ENCODE measurements at places on chromosomes 16 and 17.

- no peak for DNase-seq
These were observed at the start of gene TMEM204 for GRCh38 chr16:1533443-1533951. TSS of gene TMEM204 (plus strand) at chr16:1533666. CDS start at chr16:1534276, 610 bp downstream.

GRCh38 chr16:17318238-17318637 is 152.5 kb downstream of the XYLT1 start:
- DNase-seq: no peak

GRCh38 chr16:65681406-65681805 is 559.5 kb upstream of the CDH11 start:
- no peak for DNase-seq

- peak; percentile 67 for DNase-seq
These were observed 20.1 kb upstream of the MLYCD start for GRCh38 chr16:83878838-83879237.

DNA sequence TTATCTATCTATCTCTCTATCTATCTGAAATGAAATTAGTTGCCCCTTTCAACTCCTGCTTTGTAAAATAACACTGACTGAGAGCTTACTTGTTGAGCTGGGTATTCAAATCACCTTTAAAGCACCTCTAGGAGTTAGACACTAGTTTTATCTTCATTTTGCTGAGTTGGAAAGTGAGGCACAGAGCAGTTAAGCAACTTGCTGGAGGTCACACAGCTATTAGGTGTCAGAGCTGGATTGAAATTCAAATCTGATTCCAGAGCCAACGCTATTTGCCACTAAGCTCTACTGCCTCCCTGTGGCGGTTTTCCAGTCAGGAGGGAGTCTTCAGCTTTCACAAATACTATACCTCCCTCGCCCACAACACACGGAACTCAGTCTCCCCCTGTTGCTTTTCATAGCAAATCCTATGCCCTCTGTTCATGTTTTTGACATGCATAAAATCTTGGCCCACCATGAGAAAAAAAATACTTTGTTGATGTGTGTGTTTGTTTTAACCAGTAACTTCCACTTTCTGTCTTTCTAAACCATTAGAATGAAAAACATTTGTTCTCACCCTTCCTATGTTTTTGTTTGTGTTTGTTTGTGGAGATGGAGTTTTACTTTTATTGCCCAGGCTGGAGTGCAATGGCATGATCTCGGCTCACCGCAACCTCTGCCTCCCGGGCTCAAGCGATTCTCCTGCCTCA is 74.8 kb upstream of the SMURF2 start:
- DNase-seq: no peak
